Stimulated activated CD4-positive, alpha-beta T cell treated with anti-CD3 and anti-CD28 coated beads, Interleukin-4, amount 100 ng/mL, for 1 hour (primary cell): ENCODE measurements at places on chromosomes 12 and 14.

DNA sequence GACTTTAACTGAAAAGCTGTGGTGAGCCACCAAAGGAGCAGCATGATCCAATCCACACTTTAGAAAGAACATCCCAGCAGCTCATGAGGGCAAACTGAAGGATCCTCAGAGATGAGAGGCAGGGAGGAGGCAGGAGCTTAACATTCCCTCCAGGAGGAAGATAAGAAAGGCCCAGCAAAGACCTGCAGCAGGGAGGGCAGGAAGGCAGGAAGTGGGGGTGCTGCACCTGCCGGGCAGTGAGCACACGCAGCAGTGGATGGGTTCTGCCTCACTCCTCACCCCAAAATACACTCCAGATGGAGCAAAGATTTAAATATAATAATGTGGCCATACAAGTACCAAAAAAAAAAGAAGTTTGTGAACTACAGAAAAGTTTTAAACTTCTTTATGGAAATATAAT lies 48.4 kb downstream of the GCH1 start:
- DNase-seq = no peak

- DNase-seq = peak; percentile 75
Measured at GRCh38 chr14:50000380-50001150, 107.7 kb downstream of the ARF6 start.

- DNase-seq = no peak
Measured at GRCh38 chr14:65370801-65371248, 41.7 kb upstream of the FUT8 start.

- peak; percentile 41 for DNase-seq
Measured at GRCh38 chr14:70289138-70289537, 70.3 kb downstream of the COX16 start.

DNA sequence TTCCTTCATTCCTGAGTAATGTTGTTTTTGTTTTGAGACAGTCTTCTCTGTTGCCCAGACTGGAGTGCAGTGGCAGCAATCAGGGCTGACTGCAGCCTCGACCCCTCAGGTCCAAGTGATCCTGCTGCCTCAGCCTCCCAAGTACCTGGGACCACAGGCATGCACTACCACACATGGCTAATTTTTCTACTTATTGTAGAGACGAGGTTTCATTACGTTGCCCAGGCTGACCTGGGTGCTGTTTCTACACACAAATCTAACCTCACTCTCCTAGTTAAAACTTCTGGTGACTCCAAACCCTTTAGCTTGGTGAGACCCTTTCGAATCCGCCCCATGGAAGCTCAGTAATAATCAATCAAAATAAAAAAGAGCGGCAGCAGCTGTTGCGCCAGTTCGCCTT lies 1.3 kb downstream of the TMEM116 start:
- no peak for DNase-seq
